HuH-7.5 (cell line): ENCODE measurements at places on chromosomes 4 and X.

DNA sequence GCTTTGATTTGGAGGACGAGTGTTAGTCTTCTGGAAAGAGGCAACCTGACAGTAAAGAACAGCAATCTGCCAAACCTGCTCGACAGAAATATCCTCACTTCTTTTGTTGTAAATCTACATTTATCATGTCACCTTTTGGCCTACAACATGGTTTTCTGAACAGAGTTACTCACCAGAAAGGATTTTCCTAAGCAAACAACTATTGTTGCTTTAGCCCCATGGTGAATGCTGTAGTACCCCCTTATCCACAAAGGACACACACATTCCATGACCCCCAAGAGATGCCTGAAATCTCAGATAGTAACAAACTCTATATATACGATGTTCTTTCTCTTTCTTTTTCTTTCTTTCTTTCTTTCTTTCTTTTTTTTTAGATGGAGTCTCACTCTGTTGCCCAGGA is 42.7 kb downstream of the TMEM150C start:
- no peak for DNase-seq

GRCh38 chrX:107025545-107025944 is 25.5 kb upstream of the MORC4 start:
- peak; percentile 2 for DNase-seq

DNA sequence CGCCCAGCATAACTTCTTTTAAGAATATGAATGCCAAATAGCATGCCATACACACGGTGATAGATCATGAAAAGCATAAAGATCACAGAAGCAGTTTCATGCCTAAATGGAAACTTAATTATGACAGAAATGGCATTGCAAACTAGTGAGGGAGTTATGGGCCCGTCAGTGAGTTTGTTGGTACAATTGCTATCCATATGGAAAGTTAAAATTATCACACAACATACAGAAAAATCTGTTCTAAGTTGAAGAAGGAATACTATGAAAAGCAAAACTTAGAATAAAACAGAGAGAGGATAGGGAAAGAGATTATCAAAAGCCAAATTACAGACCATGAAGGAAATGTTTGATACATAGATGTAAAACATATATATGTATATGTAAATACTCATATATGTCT is 30.2 kb upstream of the RAP1GDS1 start:
- no peak for DNase-seq

DNA sequence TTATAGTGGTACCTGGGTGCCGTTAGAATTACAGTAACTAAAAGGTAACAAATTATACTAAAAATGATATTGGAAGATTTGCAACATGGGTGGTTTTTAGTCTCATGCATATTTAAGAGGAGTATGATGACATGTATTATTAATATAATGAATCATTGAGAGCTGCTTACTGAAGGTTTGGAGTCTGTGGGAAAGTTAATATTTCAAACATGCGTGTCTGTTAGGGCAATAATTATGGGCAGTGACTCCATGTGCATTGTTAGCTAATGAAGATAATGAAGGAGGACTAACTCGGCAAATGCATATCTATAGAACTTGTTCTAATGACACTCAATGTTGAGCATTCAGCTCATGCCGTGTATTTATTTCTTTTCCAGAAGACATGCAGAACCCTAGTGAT is 47.1 kb downstream of the MTHFD2L start:
- no peak for DNase-seq

DNA sequence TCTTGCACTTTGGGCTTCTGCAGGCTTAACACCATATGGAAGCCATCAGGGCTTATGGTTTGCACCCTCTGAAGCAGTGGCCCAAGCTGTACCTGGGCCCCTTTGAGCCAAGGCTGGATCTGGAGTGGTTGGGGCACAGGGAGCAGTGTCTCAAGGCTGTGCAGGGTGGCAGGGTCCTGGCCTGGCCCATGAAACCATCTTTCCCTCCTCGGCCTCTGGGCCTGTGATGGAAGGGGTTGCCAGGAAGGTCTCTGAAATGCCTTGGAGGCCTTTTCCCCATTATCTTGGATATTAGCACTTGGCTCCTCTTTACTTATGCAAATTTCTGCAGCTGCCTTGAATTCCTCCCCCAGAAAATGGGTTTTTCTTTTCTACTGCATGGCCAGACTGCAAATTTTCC is 134.7 kb upstream of the USP9X start:
- no peak for DNase-seq
